SIG-M5 (cell line): ENCODE measurements at places on chromosomes 1 and 21.

DNA sequence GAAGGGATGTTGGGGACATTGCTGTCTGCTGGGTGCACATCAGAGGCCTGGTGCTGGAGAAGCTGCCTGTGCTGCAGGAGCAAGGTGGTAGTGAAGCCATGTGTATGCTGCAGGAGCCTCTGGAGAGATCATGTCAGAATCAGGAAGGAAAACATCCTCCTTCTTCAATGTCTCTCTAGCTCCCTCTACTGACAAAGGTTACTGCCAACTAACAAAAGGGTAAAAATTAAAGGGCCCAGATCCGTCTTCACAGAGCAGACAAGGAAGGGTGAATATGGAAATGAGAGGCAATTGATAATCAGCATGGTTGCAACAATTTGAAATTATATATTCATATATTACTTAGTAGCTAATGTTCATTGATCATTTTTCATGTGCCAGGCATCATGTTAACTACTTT lies 32.2 kb downstream of the FAM177B start:
- no peak for DNase-seq

GRCh38 chr1:47225430-47226100 lies 6.5 kb downstream of the TAL1 start:
- DNase-seq = no peak

DNA sequence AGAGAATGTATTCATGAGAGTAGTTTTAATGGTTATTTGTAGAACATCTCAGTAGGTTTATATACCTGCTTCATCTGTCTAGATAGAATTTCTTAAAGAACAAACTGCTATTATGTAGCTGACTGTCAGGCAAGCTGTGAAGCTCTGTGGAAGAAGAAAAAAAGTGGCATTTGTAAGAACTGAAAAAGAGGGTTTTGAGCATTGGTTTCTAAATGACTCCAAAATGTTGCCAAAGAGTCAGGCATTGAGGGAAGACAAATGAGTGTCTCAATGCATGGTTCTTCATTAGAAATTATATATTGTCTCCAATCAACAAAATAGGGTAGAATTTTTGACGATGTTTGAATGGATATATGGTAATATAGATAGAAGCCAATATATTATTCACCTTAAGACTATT lies 1276.1 kb downstream of the KCNT2 start:
- DNase-seq = no peak

DNA sequence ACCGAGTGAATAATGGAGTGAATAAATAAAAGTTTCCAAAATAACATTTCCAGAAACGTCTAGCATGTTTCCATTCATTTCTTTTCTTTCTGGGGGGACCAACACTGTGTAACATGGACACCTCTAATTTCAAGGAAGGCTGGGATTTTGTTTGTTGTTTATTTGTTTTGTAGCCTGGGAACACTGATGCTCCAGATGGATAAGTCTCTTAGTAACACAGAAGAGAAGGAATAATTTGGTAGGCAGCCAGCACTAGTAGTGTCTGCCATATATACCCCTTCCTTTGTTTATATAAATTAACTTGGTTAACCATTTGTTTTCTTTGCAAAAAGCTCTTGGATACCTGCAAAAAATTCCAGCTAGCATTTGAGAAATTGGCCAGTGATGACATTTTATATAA lies 411.4 kb upstream of the DEPDC1 start:
- DNase-seq = no peak

- DNase-seq = no peak
Observed at GRCh38 chr1:214824763-214825162, 221.8 kb downstream of the CENPF start.

GRCh38 chr1:59798600-59798999 lies 16.1 kb upstream of the HOOK1 start:
- DNase-seq = no peak

GRCh38 chr1:44609412-44609767 lies 64.9 kb downstream of the TMEM53 start:
- DNase-seq = no peak
